ENCODE measurements at places on chromosomes 4 and X.

DNA sequence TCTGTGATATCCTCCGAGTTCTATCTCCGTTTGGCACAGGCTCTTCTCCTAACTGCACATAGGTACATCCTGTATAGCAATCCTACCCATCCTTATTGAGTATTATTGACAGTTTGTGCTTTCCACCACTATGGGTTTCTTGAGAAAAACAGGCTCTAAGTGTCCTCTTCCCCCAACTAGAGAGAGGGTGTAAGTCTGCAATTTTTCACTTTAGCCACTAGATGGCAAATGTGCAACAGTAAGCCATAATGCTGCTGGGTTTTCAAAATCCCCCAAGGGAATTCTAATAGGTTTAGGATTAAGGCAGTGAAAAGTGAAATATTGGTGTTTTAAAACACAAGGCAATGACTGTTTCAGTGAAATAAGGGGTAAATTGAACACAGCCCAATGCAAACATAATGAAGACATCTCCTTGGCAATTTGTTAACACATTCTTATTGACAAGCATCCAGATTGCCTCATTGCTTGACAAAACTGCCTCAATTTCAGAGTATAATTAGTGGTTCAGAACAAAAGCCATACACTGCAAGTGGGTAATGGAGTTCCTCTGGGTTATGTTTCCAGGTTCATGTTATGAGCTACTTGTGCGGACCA is 239.0 kb upstream of the HTR2C start:
- no peak overlapping the region for H3K4me3 ChIP-seq
- no peak for DNase-seq
- H3K4me1 ChIP-seq: no peaks in the 10 kb centered on the region
- no peaks in the 10 kb centered on the region for H3K36me3 ChIP-seq

GRCh38 chr4:152938237-152938947 is 2.3 kb downstream of the FHDC1 start:
- peak overlapping the region; percentile 82 for H3K4me3 ChIP-seq
- peaks cover 10% of the 10 kb centered on the region for H3K27me3 ChIP-seq
- H3K4me1 ChIP-seq: peaks cover 39% of the 10 kb centered on the region
- H3K27ac ChIP-seq: no peak overlapping the region
- no peak for DNase-seq

- no peak overlapping the region for H3K27ac ChIP-seq
- no peak for DNase-seq
- H3K4me3 ChIP-seq: no peak overlapping the region
- H3K36me3 ChIP-seq: no peaks in the 10 kb centered on the region
- H3K27me3 ChIP-seq: no peaks in the 10 kb centered on the region
Measured at GRCh38 chr4:44017422-44017739, 431.2 kb downstream of the KCTD8 start.

DNA sequence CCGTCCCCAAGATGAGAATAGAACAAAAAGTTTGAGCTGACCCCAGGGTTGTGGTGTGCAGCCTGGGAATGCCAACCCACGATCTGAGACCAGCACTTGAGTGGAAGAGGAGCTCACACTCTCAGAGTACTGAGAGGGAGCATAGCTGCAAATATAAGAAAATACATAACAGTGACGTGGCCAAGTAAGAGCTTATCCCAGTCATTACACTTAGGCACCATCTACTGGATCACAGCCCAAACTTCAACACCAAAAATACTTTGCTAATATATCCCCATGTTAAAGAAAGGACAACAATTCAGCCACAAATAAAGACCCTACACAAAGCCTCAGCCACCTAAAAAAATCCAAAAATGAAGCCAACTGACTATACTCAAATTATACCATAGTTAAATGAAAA is 33.3 kb upstream of the CXCL6 start:
- H3K27ac ChIP-seq: no peak overlapping the region
- no peaks in the 10 kb centered on the region for H3K36me3 ChIP-seq
- no peak overlapping the region for H3K4me3 ChIP-seq
- H3K4me1 ChIP-seq: no peaks in the 10 kb centered on the region

DNA sequence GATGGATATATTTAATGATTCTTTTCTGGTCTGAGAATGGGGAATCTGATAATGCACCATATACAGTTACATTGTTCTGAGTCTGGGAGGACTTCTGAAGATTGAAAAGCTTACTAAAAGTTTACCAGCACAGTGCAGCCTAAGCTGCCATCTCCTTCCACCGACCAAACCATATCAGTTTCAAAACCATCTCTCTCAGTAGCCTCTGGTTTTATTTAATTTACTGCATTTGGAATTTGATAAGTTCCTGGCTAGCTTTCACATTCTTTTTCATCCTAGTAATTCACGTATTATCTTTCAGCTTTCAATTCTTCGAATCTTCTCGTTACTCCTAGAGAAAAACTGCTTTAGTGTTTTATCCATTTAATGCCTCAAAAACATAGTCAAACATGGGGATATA is 181.4 kb upstream of the HCCS start:
- no peaks in the 10 kb centered on the region for H3K36me3 ChIP-seq
- no peak for DNase-seq
- H3K27ac ChIP-seq: no peak overlapping the region
- H3K4me3 ChIP-seq: no peak overlapping the region

- no peaks in the 10 kb centered on the region for H3K36me3 ChIP-seq
- H3K27ac ChIP-seq: no peak overlapping the region
Measured at GRCh38 chr4:122458625-122459024, 2.1 kb upstream of the IL2 start.

GRCh38 chr4:136805617-136806016 is 726.7 kb downstream of the PCDH18 start:
- no peaks in the 10 kb centered on the region for H3K36me3 ChIP-seq
- H3K4me3 ChIP-seq: no peak overlapping the region
- H3K27me3 ChIP-seq: no peaks in the 10 kb centered on the region
- DNase-seq: no peak

- no peak for DNase-seq
- no peaks in the 10 kb centered on the region for H3K36me3 ChIP-seq
- H3K27me3 ChIP-seq: no peaks in the 10 kb centered on the region
- H3K4me1 ChIP-seq: peaks cover 5% of the 10 kb centered on the region
- no peak overlapping the region for H3K4me3 ChIP-seq
Measured at GRCh38 chr4:109972786-109973528, 60.3 kb downstream of the EGF start.

GRCh38 chr4:1081689-1082040 is 31.7 kb downstream of the RNF212 start:
- peaks cover 19% of the 10 kb centered on the region for H3K4me1 ChIP-seq
- no peak overlapping the region for H3K27ac ChIP-seq

DNA sequence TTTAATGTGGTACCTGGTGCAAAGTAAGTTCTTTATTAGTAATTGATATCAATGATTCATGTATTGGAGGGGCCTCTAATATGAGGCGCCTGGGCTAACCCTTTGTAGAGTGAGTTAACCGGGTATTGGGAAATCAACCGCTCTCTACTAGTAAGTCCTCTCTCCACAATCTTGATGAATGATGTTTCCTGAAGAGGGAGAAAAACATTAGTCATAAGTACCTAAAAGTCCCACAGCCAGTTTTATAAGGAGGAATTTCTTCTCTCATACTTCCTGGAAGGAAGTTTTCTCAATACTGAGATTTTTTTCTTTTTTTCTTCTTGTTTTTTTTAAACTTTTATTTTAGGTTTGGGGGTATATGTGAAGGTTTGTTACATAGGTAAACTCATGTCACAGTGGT is 62.3 kb downstream of the AGTR2 start:
- H3K27ac ChIP-seq: no peak overlapping the region
- no peak for DNase-seq
- H3K27me3 ChIP-seq: no peaks in the 10 kb centered on the region
- H3K4me3 ChIP-seq: no peak overlapping the region
- no peaks in the 10 kb centered on the region for H3K4me1 ChIP-seq

GRCh38 chrX:68841251-68842049 is 12.6 kb downstream of the EFNB1 start:
- no peaks in the 10 kb centered on the region for H3K27me3 ChIP-seq
- peak overlapping the region; percentile 6 for H3K27ac ChIP-seq
- peaks cover 34% of the 10 kb centered on the region for H3K4me1 ChIP-seq
- no peak overlapping the region for H3K4me3 ChIP-seq
- no peak for DNase-seq

- no peaks in the 10 kb centered on the region for H3K27me3 ChIP-seq
- no peak for DNase-seq
- no peak overlapping the region for H3K27ac ChIP-seq
- H3K4me1 ChIP-seq: no peaks in the 10 kb centered on the region
- no peaks in the 10 kb centered on the region for H3K36me3 ChIP-seq
- no peak overlapping the region for H3K4me3 ChIP-seq
Measured at GRCh38 chr4:144614850-144615585, 30.9 kb upstream of the HHIP start.

Measured in suprapubic skin (tissue), 4 donors.